Colonic mucosa (tissue), 4 donors: ENCODE measurements at places on chromosomes 1 and 21. TPM values are rescaled to one million over a fixed set of nuclear protein-coding genes. Genes with fewer than 3 reads are reported as not detected.

DNA sequence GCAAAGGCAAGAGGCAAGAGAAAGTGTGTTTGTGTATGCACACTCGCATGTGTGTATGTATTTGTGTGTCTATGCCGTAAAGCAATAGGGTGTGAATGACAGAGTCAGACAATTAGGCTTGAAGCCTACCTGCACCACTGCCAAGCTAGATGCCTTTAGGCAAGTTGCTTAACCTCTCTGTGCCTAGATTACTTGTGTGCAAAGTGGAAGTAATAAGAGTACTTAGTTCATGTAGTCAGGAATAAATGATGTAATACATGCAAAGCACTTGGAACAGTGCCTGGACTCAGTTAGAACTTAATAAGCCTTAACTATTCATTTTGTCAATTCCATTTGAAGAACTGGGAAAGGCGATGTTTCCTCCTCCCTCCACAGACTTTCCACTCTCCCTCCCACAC is 31.7 kb downstream of the LAMB3 start:
- DNase-seq = no peak
- no peaks in the 10 kb centered on the region for H3K4me1 ChIP-seq
- peaks cover 8% of the 10 kb centered on the region for H3K36me3 ChIP-seq
- H3K27me3 ChIP-seq = no peaks in the 10 kb centered on the region

Gene OR2L8
- not detected for total RNA-seq

GRCh38 chr1:186511761-186512637 is 51.1 kb upstream of the PDC start:
- H3K4me3 ChIP-seq = no peak overlapping the region
- H3K27ac ChIP-seq = no peak overlapping the region
- no peaks in the 10 kb centered on the region for H3K4me1 ChIP-seq
- DNase-seq = peak; percentile 20

DNA sequence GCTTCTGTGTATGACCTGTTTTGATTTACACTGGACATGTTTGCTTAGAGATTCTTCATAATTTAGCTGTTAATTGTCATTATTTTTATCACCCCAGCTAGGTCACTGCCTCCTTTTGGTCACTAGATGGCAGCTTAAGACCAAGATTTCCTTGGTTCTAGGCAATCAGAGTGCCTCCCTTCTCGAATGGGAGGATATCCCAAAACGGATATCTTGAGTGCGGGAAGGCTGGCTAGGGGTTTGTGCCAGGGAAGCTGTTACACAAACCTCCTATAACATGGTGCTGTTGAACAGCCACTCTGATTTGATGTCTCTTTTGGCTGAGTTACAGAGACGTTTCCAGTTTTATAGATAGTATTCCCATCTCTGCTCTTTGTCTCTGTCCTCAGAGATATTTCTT is 283.5 kb downstream of the S1PR1 start:
- DNase-seq = peak; percentile 22
- no peak overlapping the region for H3K4me3 ChIP-seq
- H3K27ac ChIP-seq = no peak overlapping the region
- H3K4me1 ChIP-seq = no peaks in the 10 kb centered on the region

DNA sequence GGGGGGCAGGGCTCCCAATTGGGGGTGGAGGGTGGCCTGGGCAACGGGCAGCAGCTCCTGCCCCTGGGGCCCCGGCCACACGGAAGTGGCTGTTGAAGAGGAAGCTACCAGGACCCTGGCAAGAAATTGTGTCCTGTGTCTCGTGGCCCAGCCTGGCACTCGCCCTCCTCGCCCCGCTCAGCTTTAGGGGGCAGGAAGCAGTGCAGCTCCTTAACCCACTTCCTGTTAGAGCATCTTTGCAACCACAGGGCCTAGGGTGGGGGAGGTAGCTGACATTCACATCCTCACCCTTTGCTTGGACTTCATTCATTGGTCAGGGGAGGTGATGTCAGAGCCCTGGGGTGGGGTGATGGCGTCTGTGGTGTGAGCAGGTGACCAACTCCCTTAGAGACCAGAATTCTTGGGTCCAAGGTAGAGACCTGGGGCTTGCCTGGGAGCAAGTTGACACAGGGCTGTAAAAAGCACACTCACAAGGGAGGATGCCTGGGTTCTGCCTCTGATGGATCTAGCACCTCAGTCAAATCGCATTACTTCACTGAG is at the start of gene ARHGAP30:
Gene ARHGAP30, minus strand, starts transcription at position 161 of the 540 bp plus-strand sequence. CDS start 267 bp downstream, outside the sequence.
- H3K36me3 ChIP-seq = no peaks in the 10 kb centered on the region
- no peaks in the 10 kb centered on the region for H3K4me1 ChIP-seq
- peak within 1 kb of the TSS; percentile 82 for H3K27ac ChIP-seq
- peak within 1 kb of the TSS; percentile 33 for H3K4me3 ChIP-seq

DNA sequence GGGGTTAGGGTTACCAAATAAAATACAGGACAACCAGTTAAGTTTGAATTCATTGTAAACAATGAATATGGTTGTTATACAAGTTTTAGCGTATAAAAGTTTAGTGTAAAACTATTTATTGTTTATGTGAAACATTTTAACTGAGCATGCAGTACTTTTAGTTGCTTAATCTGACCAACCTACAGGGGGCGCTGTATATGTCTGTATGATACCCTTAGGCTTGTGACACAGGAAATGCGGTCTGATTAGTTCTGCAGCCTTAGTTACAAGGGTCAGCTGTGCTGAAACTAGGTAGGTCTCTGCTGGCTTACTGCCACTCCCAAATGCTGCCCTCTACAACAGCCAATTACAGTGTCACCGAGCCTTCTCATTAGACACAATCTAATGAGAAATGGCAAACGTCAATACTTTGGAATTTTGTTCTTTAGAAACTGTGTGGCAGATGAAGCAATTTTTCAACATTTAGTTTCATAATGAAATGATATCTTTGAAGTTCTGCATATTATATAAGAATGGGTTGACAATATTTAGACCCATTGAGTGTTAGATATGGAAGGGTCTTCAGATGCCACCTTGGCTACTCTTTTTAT is 56.2 kb downstream of the NTNG1 start:
- no peak overlapping the region for H3K27ac ChIP-seq
- DNase-seq = peak; percentile 35
- H3K27me3 ChIP-seq = no peaks in the 10 kb centered on the region
- H3K4me3 ChIP-seq = no peak overlapping the region
- no peaks in the 10 kb centered on the region for H3K36me3 ChIP-seq

- no peaks in the 10 kb centered on the region for H3K36me3 ChIP-seq
- no peaks in the 10 kb centered on the region for H3K4me1 ChIP-seq
- no peaks in the 10 kb centered on the region for H3K27me3 ChIP-seq
- H3K27ac ChIP-seq = no peak overlapping the region
- DNase-seq = no peak
These were observed 85.2 kb upstream of the RUNX1 start for GRCh38 chr21:35134309-35134708.

Gene BCL2L15
- total RNA-seq = 116 TPM

Gene OR6N1
- total RNA-seq = not detected

Gene ZBTB21
- total RNA-seq = 15.1 TPM

Gene GSTM2
- 20.7 TPM for total RNA-seq
